ENCODE measurements at places on chromosomes 7 and 10. TPM values are rescaled to one million over a fixed set of nuclear protein-coding genes. Genes with fewer than 3 reads are reported as not detected.
A peak's percentile ranks its signal among the peaks of the same experiment; 100 is the strongest.

The SH2D4B gene
- not detected for total RNA-seq

The EBLN1 gene
- not detected for total RNA-seq

The GPR85 gene
- 2.2 TPM for total RNA-seq

The SLC26A5 gene
- total RNA-seq, result not detected

The WAC gene
- total RNA-seq, result 57.0 TPM

The HTRA1 gene
- total RNA-seq, result 138 TPM

The TBXAS1 gene
- not detected for total RNA-seq

The UCN3 gene
- total RNA-seq, result not detected

The SHH gene
- total RNA-seq, result not detected

The UPK3B gene
- total RNA-seq, result 0.67 TPM

The TCERG1L gene
- total RNA-seq, result not detected

The GJD4 gene
- not detected for total RNA-seq

DNA sequence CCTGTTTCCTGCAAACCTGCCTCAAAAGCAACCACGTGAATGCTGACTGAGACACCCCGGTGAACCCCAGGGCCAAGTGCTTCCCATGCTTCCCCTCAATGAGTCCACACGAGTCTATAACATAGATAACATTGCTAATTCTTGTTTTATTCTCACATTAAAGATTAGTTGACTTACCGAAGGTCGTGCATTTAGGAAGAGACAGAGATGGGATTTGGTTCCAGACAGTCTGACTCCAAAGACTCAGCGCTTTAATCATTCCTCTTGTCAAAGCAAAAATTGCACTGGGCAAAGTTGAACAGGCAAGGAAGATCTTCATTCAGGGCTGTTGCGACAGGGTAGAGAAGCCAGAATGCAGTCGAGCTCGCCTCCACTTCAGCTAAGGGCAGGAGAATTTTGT, 435.6 kb upstream of the C7orf33 start:
- DNase-seq, result no peak

DNA sequence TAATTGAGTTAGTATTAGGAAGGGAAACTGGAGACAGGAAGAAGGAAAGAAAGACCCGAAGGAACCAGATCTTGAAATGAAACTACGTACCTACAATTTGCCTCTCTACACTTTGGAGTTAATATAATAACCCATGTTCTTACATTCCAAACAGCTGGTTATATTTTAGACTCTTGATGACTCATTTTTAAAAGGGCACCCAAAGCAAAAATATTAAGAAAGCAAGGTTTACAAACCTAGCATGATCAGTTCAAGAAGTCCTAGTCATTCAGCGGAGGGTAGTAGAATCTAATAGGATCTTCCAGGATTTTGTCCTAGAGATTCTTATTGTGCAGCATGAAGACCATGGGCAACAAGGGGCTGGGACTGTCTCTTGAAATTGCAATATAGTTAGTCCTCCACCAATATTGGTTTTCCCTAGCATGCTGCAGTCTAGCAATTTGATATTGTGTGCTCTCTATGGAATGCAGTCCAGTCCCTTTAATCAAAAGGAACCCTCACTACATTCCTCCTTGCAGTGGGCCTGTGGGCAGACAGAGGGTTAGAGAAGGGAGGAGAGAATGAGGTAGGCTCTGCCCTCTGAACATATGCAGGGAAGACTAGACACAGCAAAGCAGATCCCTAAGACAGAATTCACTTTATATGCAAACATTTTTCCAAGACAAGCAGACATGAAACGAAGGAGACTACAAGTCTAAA, 230.3 kb downstream of the INHBA start:
- no peak for DNase-seq

GRCh38 chr7:101377189-101377736, 14.6 kb downstream of the COL26A1 start:
- no peak for DNase-seq

DNA sequence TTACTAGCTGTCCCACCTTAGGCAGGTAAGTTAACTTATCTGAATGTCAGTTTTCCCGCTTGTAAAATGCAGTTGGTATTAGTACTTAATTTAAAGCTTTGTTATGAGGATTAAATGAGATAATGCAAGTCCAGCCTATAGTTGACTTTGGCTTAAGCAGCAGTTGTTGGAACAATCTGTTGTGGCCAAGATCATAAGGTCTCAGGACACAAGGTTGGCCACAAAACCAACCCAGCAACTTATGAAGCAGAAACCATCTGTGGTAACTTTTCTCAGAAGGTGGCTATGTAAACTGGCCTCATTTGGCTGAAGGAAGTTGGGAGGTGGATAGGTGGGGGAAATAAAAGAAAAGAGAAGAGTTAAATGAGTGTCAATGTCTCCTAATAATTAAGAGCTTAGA, 29.4 kb downstream of the ENTPD1 start:
- no peak for DNase-seq

DNA sequence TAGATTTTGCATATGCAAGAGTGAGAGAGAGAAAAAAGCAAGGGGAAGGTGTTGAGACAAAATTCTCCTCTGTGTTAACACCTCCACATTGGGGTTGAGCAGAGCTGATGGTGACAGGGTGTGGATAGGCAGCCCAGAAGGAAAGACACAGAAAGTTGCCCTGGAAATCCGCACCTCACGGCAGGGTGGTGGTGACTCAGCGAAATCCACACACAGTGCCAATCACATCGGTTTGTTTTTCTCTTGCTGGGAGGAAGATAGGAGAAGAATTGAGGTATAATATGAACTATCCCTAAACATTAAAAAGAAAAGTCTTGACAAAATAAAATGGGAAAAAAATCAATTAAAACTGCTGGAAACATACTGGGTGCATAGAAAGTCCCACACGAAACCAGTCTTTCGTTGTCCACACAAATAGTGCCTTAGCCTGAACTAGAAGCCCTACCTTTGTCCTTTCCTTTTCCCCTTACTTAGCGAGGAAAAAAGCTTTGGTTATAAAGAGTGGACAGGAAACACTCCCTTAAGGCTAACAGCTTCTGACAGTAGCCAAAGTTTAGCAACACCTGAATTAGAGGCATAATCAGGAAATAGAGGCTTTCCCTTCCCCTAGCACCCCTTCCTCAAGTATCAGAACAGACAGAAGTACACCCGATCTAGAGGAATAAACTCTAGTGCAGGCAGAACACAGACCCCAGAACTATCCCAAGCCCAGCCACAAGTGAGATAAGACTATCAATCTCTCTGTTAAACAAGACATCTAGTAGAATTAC, 39.2 kb upstream of the DNAJC1 start:
- no peak for DNase-seq

- DNase-seq, result no peak
Observed at GRCh38 chr7:100431286-100431735, 1.7 kb downstream of the MEPCE start.

GRCh38 chr10:59012839-59013238, 163.6 kb upstream of the PHYHIPL start:
- no peak for DNase-seq

GRCh38 chr10:86556532-86556931, 34.9 kb upstream of the WAPL start:
- DNase-seq, result no peak

DNA sequence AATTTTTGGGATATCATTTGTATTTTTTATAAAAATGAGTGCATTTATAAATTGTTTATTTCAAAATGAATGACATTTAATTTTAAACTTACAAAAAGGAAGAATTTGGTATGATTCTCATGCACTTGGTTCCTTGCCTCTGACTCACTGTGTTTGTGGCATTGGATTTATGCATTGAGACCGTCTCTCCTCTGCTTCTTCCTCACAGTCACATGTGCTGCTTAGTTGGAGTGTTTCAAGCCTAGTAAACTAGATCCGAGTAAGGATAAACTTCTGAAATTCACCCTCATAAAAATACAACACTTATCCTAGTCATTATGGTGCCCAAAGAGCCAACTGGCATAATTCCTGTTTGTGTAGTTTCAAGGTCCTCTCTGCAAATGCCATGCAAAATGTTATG, 19.1 kb upstream of the FZD8 start:
- no peak for DNase-seq

DNA sequence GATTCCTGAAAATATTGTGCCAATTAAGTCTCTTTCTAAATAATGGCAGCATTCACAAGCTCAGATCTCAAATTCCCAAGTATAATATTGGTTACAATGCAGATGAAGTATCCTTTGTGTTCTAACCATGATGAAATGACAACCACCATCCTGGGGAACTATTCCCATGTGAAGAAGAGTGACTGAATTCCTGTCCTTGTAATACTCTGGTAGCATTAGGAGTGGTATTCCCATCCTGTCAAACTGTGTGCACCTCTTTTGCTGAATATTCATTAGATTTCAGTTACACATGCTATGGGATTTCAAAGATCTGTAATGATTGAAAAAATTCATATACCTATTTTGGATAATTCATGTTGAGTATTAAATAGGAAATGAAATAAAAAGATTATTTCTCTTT, 86.1 kb upstream of the SMIM30 start:
- no peak for DNase-seq

DNA sequence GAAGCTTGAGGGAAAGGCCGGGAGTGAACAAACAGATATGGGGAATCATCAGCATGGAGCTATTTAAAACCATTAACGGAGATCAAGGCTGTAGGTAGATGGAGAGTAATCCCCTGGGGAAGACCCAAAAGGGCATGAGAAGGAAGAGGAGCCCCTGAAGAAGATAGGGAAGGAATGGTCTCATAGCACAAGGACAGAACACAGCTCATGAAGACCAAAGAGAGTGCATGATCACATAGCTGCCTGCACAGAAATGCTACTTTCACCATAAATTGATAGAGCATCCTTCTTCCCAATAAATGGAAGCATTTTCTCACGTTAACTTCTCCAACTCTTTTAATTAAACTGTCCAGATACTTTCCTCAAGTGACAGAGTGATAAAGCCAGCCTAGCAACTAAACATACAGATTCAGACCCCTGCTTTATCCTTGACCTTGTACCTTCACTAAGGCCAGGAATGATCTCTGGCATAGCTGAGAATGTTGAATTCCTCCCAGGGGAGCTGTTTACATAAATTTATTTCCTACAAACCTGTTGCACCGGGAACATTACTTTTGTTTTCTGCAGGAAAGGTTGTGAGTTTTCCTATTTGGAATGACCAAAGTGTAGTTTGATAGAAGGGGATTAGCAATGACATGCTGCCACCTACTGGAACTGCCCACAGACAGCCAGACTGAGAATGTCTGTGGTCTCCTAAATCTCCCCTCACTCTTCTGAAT, 110.8 kb upstream of the LRGUK start:
- DNase-seq, result peak; percentile 11

DNA sequence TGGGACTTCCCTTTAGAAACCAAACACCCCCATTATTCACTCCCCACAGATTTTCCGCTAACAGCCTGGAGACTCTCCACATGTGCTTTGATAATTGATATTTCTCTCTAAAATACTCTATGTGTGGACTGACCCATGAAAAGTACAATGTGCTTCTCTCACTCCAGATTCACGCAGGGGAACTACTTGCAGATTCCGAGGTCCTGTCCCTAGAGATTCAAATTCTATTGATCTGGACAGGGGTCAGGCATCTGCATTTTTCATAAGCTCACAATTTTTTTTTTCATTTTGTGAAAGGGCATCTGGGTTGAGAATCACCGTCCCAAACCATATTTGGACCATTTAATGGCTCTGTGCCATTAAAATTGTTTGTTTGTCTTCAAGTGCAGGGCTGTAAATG, 98.7 kb downstream of the CALCR start:
- DNase-seq, result no peak

GRCh38 chr10:123882681-123883445, 8.7 kb downstream of the CPXM2 start:
- DNase-seq, result no peak

- DNase-seq, result no peak
Observed at GRCh38 chr10:124942317-124943169, 620 bp downstream of the ZRANB1 start.

DNA sequence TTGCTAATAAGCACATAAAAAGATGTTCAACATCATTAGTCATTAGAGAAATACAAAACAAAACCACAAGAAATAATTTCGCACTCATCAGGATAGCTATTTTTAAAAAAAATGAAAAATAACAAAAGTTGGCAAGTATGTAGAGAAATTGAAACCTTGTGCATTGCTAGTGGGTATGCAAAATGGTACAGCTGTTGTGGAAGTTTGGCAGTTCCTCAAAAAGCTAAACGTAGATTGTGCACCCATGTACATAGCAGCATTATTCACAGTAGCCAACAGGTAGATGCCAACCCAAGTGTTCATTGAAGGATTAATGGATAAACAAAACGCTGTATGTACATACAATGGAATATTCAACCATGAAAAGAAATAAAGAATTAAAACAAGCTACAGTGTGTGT, 35.3 kb upstream of the STARD3NL start:
- no peak for DNase-seq

- DNase-seq, result peak; percentile 16
Observed at GRCh38 chr10:91521439-91521838, 111.3 kb downstream of the HECTD2 start.

- no peak for DNase-seq
Observed at GRCh38 chr10:58480321-58480720, 32.4 kb upstream of the BICC1 start.

GRCh38 chr7:70334871-70335270, 736.6 kb downstream of the AUTS2 start:
- no peak for DNase-seq

- peak; percentile 69 for DNase-seq
Observed at GRCh38 chr10:119750391-119751230, 24.8 kb downstream of the INPP5F start.

DNA sequence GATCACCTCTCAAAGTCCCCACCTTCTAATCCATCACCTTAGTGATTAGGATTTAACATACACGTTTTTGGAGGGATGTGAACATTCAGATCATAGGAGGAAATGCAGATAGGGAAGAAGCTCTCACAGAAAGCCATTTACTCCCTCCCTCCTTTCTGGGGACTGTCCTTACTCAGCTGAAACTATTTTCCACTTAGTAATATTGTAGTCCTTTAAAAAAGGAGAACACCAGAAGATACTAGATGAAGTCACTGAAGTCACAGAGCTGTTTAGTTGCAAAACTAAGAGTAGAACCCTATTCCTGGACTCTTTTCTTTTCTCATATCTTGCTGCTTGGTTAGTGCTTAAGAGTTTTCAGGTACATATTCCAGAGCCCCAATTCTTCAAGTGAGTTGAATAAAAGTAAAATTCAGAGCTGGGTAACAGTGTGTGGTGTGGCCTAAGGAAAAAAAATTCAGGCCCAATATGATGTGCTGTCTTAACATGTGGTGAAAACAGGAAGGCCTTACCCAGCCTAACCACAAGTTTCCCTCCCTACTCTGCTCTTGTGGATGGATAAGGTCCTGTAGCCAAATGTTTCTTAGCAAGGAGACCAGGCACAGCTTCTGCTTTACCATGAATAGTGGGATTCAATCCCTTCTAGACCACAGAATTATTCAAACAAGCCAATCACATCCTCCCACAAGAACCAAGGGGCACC, 135.7 kb downstream of the INHBA start:
- peak; percentile 23 for DNase-seq

DNA sequence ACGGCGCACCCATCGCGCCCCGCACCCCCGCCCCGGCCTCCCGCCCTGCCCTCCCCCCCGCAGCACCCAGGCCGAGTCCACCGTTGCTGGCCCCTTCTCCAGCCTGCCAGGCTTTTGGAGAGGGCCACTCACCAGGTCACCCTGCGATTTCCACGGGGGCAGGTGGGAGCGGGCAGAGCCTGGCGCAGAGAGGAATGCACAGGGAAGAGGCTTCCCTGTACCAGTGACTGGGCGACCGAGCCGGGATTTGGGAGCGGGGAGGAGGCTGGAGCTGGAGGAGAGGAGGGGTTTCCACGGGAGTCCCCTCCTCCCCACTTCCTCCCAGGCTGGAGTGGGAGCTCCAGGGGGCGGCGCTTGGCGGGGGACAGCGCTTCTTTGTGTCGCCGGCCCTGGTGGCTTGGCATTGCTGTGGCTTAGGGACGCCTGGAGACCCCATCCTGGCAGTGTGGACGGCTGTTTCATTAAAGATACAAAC, 19.3 kb downstream of the TCAF1 start:
- DNase-seq, result peak; percentile 6

GRCh38 chr7:4173615-4174014, 508.5 kb upstream of the FOXK1 start:
- DNase-seq, result no peak

Measured in mammary epithelial cell (primary cell).